ENCODE measurements at places on chromosomes 6 and 20.

- no peak for DNase-seq
Observed at GRCh38 chr6:31037682-31038081, 27.4 kb downstream of the MUC22 start.

- DNase-seq = no peak
Observed at GRCh38 chr6:43246301-43247113, 3.2 kb downstream of the TTBK1 start.

DNA sequence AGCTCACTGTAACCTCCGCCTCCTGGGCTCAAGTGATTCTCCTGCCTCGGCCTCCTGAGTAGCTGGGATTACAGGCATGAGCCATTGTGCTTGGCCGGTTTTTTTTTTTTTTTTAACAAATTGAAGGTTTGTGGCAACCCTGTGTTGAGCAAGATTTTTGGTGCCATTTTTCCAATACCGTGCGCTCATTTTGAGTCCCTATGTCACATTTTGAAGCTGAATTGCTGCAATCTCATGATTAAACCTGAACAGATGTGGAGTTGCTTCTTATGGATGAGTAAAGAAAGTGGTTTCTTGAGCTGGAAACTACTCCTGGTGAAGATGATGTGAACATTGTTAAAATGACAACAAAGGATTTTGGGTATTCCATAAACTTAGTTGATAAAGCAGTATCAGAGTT lies 16.6 kb downstream of the SASH1 start:
- DNase-seq = no peak

DNA sequence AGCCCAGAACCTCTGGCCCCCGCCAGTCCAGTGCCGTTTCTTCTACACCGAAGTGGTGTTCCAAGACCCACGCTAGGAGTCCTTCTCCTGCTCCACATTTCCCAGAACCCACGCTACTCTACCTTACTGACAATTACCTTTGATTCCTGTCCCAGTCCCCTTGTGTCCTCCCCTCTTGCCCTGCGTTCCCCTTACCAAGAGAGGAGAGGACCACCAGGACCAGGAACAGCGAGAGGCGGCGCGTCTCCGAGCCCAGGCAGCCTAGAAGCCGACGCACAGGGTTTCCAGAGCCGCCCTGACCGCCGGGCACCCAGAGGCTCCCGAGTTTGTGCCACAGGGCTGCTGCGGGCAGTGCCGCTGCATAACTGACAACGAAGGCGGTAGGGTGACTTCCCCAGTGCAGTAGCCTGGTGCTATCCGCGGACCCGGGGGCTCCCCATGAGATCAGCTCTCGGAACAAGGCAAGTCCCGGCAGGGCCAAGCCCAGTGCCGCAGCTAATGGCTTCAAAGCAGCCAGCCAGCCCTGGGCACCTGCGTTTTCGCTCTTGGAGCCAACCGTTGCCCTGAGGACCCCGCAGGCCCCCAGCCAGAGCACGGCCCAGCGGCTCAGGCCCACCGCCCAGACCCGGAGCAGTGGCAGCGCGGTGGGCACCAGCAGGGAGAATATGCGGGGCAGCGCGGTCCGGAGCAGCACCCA lies 512 bp downstream of the TAP1 start:
- DNase-seq = no peak

GRCh38 chr20:20393207-20394120 lies 25.6 kb downstream of the INSM1 start:
- DNase-seq = no peak

- no peak for DNase-seq
Observed at GRCh38 chr20:7744411-7744810, 195.8 kb downstream of the HAO1 start.

- DNase-seq = no peak
Observed at GRCh38 chr6:147991961-147992360, 350.7 kb upstream of the SASH1 start.

DNA sequence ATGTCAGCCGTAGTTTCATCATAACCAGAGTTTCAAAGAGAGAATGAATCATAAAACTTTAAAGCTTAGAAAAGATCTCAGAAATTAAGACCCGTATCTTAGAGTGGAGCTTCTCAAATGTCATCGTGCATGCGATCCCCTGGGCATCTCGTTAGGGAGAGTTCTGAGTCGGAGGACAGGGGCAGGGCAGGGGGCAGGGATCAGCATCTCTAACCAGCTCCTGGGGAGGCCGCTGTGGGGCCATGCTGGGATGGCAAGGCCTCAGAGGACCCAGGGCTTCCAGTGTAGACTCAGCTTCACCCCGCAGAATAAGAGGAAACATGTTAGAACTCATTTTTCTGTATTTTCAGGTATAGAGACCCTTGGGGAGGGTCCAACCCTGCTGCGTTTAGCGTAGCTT lies 72.0 kb upstream of the AFDN start:
- DNase-seq = no peak

GRCh38 chr20:46835418-46835817 lies 59.2 kb upstream of the EYA2 start:
- DNase-seq = no peak

- no peak for DNase-seq
Observed at GRCh38 chr20:62045529-62046285, 20.0 kb downstream of the TAF4 start.

DNA sequence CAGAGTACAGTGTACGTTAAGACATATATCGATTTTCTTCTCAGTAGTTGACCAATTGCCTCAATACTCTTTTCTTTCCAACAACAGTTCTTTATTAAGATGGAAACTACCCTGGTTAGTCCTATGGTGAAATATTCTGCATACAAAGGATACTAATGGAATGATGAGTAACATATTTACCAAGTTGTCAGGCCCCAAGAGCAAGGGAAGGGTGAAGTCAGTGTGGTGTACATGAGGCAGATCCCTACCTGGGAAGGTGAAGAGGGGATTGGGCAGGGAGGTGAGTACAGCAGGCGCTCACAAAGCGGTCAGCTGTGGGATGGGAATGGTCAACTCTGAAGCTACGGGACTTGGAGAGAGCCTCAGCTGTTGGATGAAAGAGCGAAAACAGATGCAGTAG lies 29.7 kb downstream of the GJA1 start:
- no peak for DNase-seq

DNA sequence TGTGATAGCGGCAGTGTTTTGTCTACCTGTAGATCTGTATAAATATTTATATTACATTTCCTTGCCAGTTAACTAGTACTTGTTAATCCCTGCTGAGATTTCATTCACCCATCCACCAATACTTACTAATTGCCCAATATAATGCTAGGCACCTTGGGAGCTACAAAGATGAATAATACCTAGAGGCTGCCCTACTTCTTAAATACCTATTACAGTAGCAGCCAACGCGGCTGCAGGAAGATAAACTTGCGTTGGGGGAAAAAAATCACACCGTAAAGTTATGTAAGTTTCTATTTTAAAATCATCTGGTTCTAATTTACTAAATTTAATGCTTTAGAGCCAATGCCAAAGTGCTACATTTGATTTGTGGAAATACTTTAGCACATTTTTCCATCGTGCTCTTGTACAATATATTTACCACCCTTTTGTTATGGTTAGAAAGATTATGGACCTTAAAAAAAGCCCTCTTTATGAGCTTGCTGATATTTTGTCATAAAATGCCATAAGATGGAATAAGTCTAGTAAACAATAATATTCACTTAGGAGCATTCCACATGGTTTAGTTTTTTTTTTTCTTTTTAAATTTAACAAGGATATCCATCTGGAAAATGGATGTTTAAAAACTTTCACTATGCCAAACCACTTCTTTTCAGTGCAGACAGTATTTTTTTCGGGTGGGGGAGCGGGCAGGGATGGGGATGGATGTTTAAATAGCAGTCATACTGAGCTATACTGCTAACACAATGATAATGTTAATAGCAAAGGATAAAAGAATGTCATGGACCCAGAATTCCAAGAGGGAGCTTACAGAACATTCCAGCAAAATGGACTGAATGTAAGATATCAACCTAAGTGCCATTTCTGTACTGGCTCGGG lies 13.2 kb upstream of the NEDD9 start:
- no peak for DNase-seq

GRCh38 chr20:62475772-62476055 lies at the start of gene GATA5:
Gene GATA5, minus strand, starts transcription at chr20:62475995. Its CDS starts 474 bp downstream, at chr20:62475521.
- DNase-seq = no peak

DNA sequence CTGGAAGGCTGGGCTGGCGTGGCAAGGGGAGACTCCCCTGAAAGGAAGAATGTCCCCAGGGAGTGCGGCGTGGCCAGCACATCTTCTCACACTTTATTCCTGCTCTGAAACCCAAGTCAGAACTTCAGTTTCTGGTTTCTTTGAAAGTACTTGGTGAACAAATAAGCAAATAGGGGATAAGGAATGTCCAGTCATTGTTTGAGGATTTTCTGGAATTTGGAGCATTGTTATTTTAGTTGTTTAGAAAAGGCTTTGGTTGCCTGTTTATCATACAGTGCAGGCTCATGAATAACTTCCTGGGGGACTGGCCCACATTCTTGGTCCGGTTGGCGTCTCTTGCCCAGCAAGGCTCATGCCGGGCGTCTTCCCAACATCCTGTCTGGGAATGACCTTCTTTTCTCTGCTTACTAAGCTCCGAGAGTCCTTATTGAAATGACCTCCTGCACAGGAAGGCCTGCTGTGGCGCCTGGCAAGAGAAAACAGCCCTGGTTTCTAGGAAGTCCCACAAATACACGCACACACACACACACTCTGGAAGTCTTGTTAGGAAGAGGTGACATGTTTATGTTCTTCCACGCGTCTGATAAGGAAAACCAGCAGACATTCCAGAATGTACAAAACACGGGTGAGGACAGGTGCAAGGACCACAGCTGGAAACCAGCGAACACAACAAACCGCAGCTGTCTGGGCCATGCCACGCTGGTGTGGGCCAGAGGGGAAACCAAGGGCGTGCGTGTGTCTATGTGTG lies 71.9 kb downstream of the TMEM170B start:
- no peak for DNase-seq
